Activated CD8-positive, alpha-beta memory T cell treated with anti-CD3 and anti-CD28 coated beads for 1 hour (primary cell): ENCODE measurements at places on chromosomes 1 and 21.

DNA sequence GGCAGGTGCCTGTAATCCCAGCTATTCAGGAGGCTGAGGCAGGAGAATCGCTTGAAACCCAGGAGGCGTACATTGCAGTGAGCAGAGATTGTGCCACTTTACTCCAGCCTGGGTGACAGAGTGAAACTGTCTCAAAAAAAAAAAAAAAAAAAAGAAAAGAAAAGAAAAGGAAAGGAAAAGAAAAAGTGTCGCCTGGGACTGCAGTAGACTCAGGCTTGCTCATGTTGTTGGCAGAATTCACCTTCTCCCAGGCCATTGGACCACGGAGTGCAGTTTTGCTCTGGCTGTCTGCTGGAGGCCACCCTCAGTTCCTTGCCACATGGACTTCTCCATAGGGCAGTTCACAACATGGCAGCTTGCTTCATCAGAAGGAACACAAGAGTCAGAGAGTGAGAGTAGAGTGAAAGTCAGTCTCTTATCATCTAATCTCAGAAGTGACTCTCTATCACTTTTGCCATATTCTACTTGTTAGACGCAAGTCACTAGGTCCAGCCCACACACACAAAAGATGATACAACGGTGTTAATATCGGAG is 29.2 kb downstream of the BCAS2 start:
- no peak for DNase-seq

GRCh38 chr1:33537885-33538284 is 65.4 kb downstream of the ZSCAN20 start:
- DNase-seq: no peak

GRCh38 chr1:160137216-160137862 is 14.1 kb upstream of the ATP1A4 start:
- DNase-seq: no peak

GRCh38 chr1:219427989-219428388 is 184.9 kb downstream of the ZC3H11B start:
- DNase-seq: no peak

DNA sequence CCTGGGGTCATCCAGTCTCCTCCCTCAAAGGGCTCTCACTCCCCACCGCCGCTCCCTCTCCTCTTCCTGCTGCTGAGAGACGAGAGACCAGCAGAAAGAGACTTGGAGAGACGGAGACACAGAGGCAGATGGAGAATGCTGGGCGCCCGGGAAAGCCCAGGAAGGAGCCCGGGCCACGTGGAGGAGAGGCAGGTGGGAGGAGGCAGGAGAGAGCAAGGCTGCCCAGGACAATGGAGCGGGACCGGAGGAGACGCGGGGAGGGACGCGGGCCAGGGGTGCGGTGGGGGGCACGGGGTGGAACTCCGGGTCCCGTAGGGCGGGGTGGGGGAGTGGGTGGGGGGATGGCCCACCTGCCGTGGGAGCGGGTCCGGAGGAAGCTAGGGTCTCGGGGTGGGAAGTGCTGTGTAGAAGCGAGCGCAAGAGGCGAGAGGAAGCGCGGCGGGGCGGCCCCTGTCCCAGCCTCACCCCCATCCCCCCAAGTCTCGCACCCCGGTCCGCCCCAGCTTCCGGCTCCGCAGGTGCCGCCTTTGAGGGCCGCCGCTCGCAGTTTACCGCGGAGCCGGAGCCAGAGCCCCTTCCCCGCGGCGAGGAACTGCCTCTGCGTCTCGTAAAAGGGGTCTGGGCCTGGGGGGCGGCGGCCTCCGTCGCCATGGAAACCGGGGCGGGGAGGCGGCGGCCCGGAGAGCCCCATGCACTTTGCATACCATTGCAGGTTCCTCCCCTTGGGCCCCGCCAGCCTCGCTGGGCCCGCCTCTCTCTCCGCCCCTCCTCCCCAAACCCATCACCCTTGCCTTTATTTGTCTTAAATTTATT is 11.7 kb upstream of the EPHA2 start:
- DNase-seq: no peak

DNA sequence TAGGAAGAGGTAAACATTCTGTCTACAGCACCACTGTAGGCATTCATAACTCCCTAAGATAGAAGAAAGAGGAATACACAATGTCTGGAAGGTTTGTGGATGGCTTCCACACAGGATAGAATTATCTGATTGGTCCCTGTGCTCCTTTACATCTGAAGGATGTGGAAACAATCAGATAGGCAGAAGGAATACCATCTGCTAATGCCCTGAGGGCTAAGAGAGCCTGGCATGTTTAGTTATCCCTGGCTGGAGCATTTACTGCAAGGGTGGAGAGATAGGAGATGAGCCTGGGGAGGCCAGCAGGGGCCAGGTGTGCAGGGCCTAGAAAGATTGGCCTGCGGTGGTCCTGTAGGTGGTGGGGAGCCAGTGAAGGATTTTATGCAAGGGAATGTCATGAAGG is 8.6 kb upstream of the ACBD3 start:
- DNase-seq: no peak

DNA sequence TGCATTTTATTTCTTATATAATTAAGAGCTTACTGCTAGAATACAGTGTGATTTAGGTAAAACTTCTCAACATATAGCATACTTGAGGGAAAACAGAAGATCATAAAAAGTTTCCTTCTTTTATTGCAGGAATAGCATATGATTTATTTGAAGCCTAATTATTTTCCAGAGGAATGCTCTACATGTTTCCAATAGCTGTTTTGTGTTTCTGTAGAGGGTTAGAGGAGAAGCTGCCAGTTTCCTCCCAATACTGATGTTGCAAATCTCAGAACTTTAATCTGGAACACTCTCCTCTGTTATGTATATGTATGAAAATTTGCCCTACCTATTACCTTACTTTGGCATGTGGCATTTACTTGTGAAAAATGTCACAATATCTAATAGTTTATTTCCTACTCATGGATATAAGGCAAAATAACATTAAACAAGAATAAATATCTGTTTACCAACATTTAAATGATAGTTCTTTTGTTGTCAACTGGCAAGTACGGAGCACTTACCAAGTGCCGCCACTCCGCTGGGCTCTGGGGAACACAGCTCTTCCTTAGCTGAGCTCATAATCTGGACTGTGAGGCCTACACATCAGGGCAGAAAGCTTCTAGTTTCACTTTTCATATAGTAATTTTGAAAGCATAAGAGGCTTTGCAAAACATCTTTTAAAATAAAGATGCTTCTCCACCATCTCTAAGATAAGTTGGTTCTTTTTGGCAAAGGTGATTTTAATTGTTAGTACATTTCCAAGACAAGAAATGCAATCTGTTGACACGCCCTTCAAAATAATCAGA is 239.8 kb upstream of the C1orf105 start:
- peak; percentile 19 for DNase-seq

DNA sequence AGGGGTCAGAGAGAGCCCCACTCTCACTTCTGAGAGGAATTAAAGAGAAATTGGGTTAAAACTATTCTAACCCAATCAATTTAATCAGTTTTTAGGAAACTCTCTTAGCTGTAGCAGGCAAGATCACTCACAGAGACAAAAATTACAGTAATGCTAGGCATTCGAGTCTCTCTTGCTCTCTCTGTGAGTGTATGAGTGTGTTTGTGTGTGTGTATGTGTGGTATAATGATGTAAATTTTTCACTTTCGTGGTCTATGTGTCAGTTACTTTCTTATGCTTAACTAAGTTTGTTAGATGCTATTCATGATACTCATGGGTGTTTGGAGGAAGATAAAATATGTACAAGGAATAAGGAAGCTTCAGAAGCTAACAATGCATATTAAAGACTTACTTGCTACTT is 131.3 kb downstream of the FASLG start:
- DNase-seq: no peak

DNA sequence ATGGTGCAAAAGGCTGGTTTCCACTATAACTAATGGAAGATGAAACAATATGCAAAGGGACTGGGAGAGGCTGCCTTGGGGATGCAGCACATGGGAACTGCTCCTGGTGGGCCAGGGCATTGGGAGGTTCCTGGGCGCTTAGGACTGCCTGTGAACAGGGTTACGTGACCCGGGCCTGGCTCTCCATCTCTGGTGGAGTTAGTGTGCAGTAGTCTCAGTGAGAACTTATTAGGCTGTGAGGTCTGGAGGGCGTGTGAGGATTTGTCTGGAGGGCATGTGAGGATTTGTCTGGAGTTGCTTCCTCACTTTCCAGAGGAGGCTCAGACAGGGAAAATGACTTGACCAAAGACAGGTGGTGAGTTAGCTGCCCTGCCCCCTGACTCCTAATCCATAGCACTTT is 1.5 kb upstream of the ETV3L start:
- DNase-seq: no peak
